ENCODE measurements at places on chromosomes 12 and 14.

DNA sequence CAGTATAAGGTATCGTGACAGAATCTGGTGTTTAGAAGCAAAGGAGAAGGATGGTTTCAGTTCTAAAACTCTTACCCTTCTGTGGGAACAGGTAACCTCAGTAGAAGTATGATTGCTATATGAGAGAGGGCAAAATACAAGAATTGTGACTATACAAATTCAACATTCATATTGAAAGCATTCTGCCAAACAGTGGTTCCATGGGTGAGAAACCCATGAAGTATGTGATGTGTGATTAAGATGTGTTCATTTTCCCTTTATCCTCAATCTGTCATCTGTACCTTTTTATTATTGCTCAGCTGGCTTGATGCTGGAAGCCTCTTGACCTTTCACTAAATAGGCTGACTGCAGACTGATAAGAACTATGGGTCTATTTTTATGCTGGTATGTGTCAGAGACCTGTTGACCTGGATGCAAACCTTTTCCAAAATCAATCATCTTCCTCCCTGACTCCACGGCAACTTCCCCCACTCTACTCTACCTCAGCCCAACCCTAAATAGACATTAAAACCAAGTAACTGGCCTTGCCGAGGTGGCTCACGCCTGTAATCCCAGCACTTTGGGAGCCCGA lies 109.6 kb downstream of the STXBP6 start:
- DNase-seq, result no peak

DNA sequence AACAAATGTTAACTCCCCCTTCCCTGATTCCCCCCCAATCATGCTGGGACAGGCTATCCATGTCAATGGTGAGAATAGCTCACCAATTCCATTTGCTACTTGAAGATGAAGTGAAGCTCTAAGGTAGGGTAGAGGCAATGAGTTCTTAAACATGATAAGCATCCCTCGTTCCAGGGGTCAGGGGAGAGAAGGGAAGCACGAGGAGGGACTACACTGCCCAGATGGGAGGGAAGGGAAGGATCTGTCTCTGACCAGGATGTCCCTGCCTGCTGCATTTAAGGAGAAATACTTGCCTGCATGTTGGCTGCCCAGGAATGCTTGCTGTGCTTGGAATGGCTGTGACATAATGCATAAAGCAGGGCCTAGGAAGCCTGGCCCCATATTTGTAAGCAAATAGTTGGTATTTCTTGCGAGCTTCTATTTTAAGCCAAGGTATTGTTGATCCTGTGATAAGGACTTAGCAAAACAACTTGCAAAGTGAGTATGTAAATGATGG lies 155.1 kb downstream of the CEP83 start:
- no peak for DNase-seq

DNA sequence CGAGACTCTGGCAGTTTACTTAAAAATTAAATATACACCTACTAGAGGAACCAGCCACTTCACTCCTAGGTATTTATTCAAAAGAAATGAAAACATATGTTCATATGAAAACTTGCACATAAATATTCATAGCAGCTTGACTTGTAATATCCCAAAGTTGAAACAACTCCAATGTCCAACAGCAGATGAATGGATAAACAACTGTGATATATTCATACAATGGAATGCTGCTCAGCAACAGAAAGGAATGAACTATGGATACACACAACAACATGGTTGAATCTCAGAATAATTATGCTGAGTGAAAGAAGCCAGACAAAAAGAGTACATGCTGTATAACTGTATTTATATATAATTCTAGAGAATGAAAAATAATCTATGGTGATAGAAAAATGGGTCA lies 53.4 kb upstream of the DACT1 start:
- DNase-seq, result no peak

GRCh38 chr14:100022772-100023451 lies 42.3 kb upstream of the EVL start:
- DNase-seq, result no peak

DNA sequence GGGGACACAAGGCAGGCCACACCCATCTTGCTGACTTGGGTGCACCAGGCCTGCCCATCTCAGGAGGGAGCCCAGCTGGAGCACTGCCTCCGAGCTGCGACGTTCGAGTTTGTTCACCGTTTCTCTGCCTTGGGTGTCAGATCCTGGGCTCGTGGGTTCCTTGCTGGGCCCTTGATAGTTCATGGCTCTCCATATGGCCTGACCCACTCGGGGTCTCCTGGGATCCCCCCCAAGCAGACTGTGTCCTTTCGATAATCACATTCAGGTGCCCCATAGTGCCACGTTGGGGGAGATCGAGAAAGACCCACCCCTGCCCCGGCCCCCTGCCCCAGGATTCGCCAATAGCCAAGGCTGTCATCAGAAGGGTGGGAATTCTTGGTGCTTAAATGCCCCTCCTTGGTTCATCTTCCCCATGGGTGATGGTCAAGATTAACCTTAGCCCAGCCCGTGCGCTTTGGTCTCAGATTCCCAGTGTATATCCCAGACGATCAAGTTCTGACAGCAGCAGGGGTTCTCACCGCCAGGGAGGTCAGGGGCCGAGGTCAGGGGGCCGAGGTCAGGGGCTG lies 7.4 kb downstream of the RFLNA start:
- no peak for DNase-seq

GRCh38 chr12:75481013-75481705 lies 604 bp downstream of the GLIPR1 start:
- no peak for DNase-seq

GRCh38 chr12:28844718-28845117 lies 304.4 kb upstream of the FAR2 start:
- DNase-seq, result no peak

GRCh38 chr12:91142221-91142631 lies 30.9 kb upstream of the LUM start:
- no peak for DNase-seq

GRCh38 chr14:97592341-97592980 lies 795.3 kb downstream of the VRK1 start:
- DNase-seq, result no peak

- DNase-seq, result no peak
These were observed 417.7 kb downstream of the FLRT2 start for GRCh38 chr14:85947461-85948139.

GRCh38 chr14:99277530-99277929 lies 5.5 kb upstream of the BCL11B start:
- no peak for DNase-seq

GRCh38 chr12:86407620-86408208 lies 151.5 kb upstream of the MGAT4C start:
- no peak for DNase-seq

DNA sequence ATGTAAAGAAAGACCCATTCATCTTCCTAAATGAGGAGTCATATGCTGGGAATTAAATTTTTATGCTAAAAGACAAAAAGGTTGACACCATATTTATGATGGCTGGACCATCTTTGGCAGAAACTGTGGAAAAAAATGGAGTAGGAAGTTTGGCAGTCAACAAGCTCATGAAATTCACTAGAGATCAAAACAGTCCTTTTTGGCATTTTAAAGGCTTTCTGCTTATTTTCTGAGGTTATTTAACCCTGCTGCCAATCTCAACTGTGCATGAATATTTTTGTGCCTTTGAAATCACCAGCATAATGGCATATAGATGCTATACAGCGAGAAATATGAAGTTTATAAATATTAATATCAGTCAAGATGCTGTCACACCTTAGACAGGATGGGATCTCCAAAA lies 399.5 kb downstream of the PDZRN4 start:
- no peak for DNase-seq

DNA sequence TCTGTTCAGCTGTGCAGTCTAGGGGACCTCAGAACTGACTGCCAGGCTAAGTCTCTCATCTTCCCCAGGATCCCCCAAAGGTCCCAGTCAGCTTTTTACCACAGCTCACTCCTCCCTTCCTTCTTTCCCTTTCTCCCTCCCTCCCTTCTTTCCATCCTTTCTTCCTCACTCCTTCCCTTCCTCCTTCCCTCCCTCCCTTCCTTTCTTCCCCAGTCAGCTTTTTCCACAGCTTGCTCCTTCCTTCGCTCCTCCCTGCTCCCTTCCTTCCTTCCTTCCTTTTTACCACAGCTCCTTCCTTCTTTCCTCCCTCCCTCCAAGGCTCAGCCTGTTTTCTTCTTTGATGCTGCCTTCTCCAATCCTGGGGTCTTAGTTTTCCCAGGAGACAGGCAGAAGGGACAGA lies 39.2 kb downstream of the ATG14 start:
- no peak for DNase-seq

- no peak for DNase-seq
These were observed 1.9 kb upstream of the ATP5MC2 start for GRCh38 chr12:53677800-53678148.

GRCh38 chr12:102950950-102951619 lies 6.4 kb upstream of the ASCL1 start:
- DNase-seq, result no peak

- DNase-seq, result no peak
These were observed 68.1 kb upstream of the TSPAN11 start for GRCh38 chr12:30858471-30858870.

GRCh38 chr14:40240245-40240859 lies 808.1 kb upstream of the FBXO33 start:
- DNase-seq, result no peak

DNA sequence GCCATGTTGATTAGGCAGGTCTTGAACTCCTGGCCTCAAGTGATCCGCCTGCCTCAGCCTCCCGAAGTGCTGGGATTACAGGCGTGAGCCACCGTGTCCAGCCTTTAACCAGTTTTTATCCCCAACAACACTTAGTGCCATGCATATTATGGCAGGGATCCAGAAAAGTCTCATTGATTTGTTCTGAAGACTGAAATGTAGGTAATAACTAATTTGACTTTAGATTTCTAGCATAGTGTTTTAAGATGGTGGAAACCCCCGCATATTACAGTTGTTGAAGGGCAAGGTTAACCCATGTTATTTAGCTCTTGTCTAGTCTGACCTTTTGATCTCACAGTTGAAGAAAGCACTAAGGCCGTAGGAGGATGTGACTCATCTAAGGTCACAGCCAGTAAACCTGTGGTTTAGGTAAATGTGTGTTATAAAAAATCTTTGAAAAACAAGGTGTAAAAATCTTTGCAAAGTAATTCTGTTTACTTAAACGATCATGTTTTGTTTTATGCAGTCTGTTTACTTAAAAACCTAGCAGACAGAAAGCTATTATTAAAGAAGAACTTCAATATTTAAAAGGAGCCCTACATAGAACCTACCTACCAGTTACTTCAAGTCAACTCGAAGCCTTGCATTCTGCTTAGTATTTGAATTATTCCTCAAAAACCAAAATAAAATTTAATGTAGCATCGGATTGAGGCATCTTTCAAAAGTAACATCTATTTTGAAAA lies 24.8 kb downstream of the BICDL1 start:
- DNase-seq, result no peak

DNA sequence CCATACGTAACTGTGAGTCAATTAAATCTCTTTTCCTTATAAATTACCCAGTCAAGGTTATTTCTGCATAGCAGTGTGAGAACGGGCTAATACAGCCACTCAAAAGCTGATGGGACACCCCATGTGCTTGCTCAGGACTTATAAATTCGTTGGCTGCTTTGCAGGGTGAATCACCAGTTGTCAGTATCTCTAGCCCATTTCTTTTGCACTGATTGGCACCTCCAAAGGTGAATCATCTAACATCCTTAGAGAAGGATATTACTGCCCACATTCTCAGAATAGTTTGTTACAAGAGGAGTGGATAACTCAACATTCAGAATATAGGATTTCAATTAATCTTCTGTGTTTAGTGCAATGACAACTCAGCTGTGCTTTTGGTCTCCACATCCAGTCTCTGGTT lies 601.5 kb downstream of the KCNH5 start:
- no peak for DNase-seq

DNA sequence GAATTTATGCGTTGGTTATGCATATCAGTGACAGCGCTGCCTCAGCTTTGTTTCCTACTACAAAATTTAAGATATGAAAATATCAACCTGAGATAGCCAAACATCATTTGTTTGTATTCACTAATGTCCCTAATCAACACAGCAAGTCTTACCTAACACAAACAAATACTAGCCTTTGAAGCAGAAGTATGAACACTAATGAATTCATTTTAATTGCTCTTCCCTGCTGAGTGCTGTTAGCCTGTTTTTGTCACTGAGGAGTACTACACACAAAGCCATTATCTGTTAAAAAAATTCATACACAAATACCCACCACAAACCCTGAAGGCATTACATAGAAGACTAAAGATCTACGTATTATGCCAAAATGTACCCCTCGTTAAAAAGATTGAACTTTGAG lies 150.8 kb downstream of the HELB start:
- DNase-seq, result no peak

DNA sequence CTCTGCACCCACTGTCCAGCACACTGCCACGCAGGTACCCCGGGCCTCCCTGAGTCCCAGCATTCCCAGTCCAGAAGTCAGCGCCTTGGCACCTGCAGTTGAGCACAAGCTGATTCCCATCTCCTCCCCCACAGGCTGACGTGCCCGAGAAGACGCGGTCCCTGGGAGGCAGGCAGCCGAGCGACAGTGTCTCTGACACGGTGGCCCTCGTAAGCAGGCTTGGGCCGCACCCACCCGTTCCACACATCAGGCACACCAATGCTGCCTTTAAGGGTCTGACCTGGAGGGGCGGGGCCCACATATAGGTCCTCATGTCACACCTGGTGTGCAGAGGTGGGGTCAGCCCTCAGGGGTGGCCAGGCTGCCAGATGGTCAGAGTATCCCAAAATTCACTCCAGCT lies 18.4 kb upstream of the TEX22 start:
- no peak for DNase-seq

- DNase-seq, result no peak
These were observed 132.8 kb downstream of the DIO2 start for GRCh38 chr14:80078501-80078900.

All from activated CD4-positive, alpha-beta T cell treated with anti-CD3 and anti-CD28 coated beads for 1 hour (primary cell).